ENCODE measurements at places on chromosomes 2 and 18.

DNA sequence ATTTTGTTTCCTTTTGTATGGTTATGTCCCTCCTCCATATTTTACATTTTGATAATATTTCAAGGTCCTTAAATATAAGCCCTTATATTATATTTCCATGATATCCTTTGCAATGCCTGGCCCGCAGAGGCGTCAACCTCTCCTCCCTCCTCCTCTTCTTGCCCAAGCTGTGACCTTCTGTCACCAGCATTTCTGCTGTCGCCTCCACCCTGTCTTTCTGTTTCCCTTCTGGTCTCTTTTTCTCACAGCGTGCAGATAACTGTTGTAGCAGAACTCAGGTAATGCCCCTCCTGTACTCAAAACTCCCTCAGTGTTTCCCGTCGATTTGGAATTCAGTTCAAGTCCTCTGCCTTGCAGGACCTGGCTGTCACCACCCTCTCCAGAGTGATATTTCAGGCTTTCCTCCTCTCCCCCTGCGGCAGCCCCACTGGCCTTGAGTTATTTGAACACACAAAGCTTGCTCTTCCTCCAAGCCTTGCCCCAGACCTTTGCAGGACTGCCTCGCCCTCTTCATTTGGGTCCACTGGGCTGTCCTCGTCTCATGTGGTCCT, 709.3 kb downstream of the DCDC2C start:
- DNase-seq, result no peak

- no peak for DNase-seq
Measured at GRCh38 chr2:85787282-85787980, 33.6 kb downstream of the ATOH8 start.

DNA sequence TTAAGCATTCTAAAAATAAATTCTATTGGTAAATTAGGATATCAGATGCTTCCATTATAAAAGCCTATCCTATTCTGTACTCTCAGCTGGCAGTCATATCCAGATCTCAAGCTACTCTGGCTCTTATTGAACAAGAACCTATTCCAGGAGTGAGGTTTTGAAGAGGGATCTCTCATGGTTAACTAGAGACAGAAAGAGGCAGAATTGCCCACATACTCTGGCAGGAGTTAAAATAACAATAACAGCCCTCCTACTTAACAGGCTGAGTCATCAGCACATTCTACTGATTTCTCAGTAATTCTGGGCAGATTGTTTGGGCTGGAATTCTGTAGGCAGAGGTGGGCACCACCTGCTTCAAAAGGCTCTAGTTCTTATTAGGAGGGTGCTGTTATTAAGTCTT, 142.0 kb upstream of the UNC80 start:
- no peak for DNase-seq

- DNase-seq, result no peak
Measured at GRCh38 chr2:137287913-137288639, 522.7 kb downstream of the THSD7B start.

GRCh38 chr2:215880970-215881369, 132.4 kb downstream of the MREG start:
- DNase-seq, result no peak
